ENCODE measurements at places on chromosomes 4 and X. TPM values are rescaled to one million over a fixed set of nuclear protein-coding genes. Genes with fewer than 3 reads are reported as not detected.

DNA sequence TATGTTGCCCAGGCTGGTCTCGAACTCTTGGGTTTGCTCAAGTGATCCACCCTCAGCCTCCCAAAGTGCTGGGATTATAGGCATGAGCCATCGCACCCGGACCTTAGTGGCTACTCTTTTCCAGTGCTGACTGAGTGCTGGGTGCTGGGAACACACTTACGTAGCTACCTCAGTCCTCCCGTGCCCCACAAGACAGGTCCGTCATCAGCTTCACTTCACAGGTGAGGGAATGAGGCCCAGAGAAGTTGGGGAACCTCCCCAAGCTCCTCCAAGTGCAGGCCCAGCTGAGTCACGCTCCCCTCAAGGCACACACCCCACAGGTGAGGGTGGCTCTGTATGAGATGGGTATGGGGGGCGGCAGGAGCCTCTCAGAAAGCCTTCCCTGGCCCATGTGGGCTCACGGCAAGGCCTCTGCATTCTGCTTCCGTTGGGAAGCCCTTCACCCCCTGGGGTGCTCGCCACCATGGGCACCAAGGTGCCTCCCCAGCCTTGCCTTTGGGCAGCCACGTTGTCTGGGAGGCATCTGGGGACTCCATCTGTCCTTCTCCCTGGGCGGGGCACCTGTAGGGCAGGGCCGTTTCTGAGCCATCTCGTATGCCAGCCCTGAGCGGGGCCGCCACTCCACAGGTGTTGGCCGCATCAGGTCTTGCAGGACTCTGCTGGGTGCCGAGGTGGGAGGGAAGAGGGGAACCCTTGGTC is 28.4 kb downstream of the NSG1 start:
- no peak for DNase-seq
- no peaks in the 10 kb centered on the region for H3K4me1 ChIP-seq
- H3K4me3 ChIP-seq: no peak overlapping the region
- no peaks in the 10 kb centered on the region for H3K36me3 ChIP-seq
- no peak overlapping the region for H3K27ac ChIP-seq

GRCh38 chrX:130039847-130040246 is 57.4 kb downstream of the BCORL1 start:
- no peaks in the 10 kb centered on the region for H3K27me3 ChIP-seq
- H3K4me1 ChIP-seq: no peaks in the 10 kb centered on the region
- no peak overlapping the region for H3K27ac ChIP-seq

GRCh38 chrX:1598021-1598875 is 6.8 kb downstream of the AKAP17A start:
- no peak overlapping the region for H3K27ac ChIP-seq
- no peaks in the 10 kb centered on the region for H3K27me3 ChIP-seq
- H3K4me3 ChIP-seq: no peak overlapping the region
- H3K36me3 ChIP-seq: no peaks in the 10 kb centered on the region
- H3K4me1 ChIP-seq: no peaks in the 10 kb centered on the region

DNA sequence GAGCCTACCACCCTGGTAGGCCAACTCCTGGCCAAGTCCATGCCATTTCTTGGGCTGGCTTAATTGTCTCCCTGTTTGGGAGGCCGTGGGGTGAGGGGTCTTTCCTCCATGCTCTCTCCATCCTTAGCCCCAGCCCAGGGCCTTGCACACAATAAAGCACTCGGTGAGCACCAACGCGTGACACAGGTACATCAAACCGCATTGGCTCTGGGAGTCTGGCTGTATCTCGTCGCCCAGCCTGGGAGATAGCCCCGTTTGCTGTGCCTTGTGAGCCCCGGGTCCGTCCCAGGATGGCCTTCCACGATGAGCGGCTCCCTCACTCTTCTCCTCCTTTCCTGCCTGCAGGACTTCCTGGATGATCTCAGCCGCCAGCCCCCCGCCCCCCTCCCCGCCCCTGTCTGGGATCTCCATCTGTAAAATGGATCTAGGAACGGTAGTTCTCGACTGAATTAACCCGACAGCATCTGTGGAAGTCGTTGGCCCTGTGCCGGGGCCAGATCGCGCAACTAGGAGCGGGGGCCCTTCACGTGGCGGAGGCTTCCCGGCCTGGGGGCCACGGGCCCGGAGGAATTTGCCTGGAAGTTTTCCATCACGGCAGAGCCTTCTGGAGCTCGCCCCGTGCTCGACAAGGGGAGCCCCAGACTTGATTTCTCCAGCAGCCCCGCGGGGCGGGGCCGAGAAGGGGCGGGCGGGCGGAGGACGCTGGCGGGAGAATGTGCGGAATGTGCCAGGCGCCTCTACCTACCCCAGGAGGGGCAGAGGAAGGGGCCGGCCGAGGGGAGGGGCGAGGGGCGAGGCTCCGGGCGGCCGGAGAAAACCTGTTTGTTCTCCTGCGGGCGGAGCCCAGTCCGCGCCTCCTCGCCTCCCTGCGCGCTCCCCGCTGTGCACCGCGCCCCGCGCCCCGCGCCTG is at the start of gene ZNF185:
TSS of gene ZNF185 (plus strand) at position 846 of the 910 bp plus-strand sequence. CDS start 16,423 bp downstream, outside the sequence.
- no peaks in the 10 kb centered on the region for H3K36me3 ChIP-seq
- no peak within 1 kb of the TSS for H3K27ac ChIP-seq
- DNase-seq: no peak
- peak within 1 kb of the TSS; percentile 54 for H3K4me3 ChIP-seq
- H3K4me1 ChIP-seq: no peaks in the 10 kb centered on the region

ADAD1 gene
- total RNA-seq: not detected
